T-helper 2 cell treated with Interferon-gamma antibody and Interleukin-4, amounts not matched to agents 5 μg/mL and 100 μg/mL, for 36 hours (primary cell): ENCODE measurements at places on chromosomes 5 and 9.

- DNase-seq: peak; percentile 66
Observed at GRCh38 chr5:139747583-139748504, 47.8 kb upstream of the PSD2 start.

- DNase-seq: no peak
Observed at GRCh38 chr9:75912951-75913350, 22.5 kb downstream of the PCSK5 start.

- no peak for DNase-seq
Observed at GRCh38 chr5:87129046-87129445, 138.6 kb upstream of the RASA1 start.

DNA sequence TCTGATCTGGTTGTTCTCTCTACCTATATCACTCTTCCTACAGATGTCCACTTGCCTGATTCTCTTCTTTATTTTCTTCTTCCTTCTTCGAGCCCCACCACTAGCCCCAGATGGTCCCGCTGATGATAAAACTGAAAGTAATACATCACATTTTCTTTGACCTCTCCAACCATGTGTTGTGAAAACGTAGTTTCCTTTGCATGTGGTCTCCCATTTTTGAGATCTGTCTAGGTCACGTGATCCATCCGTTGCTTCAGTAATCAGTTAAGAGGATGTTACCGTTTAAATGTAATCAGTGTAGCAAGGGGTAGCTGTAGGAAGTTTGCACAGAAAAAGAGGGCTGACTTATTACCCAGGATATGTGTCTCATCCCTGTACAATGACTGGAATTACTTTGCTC lies 426.3 kb upstream of the TLE4 start:
- no peak for DNase-seq

DNA sequence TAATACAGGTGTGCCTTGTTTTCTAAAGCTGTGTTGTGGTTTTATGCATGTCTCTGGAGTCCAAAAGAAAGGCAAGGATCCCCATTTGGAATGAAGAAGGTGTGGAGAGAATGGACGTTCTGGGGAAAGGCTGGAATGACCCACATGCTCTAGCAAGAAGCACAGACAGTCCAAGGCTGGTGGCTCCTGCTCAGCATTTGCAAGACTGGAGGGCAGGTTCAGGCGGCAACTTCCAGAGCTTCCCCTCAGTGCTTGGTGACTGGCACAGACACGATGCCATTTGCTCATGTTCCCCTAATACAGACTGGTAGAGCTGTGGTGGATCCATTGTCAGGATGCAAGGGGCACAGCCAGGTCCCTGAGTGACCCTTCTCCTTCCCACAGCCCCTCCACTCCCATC lies 8.2 kb downstream of the SLC22A4 start:
- DNase-seq: no peak

GRCh38 chr5:35487233-35488025 lies 130.2 kb upstream of the SPEF2 start:
- no peak for DNase-seq

DNA sequence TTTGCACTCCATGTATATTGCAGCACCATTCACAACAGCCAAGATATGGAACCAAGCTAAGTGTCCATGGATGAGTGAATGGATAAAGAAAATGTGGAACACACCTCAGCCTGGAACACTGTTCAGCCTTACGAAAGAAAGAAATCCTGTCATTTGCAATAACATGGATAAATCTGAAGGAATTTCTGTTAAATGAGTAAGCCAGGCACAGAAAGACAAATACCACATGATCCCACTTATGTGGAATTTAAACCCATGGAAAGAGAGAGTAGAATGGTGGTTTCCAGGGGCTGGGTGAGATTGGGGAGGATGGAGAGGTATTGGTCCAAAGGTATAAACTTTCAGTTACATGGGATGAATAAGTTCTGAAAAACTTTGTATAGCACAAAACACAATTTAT lies 228.9 kb upstream of the CD180 start:
- no peak for DNase-seq
